ENCODE measurements at places on chromosomes 5 and 9.

DNA sequence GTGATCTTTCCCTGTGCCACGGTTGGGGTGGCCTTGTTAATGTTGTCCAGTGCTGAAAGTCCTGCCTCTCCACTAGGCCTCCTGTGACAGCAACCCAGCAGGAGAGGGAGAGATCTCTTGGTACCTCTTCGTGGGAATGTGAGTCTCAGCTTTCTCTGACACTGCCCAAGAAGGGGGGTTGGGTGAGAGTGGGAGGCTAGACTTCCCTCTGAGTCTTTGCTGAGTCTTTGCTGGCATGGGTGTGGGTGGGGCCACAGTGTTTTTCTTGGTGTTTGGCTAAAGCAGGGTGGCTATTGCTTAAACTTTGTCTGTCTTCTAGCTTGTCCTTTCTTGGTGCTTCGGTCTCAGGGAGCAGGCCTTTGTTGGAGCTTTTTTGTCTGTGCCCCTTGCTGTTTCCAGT, 145.6 kb downstream of the GNA14 start:
- DNase-seq: no peak

DNA sequence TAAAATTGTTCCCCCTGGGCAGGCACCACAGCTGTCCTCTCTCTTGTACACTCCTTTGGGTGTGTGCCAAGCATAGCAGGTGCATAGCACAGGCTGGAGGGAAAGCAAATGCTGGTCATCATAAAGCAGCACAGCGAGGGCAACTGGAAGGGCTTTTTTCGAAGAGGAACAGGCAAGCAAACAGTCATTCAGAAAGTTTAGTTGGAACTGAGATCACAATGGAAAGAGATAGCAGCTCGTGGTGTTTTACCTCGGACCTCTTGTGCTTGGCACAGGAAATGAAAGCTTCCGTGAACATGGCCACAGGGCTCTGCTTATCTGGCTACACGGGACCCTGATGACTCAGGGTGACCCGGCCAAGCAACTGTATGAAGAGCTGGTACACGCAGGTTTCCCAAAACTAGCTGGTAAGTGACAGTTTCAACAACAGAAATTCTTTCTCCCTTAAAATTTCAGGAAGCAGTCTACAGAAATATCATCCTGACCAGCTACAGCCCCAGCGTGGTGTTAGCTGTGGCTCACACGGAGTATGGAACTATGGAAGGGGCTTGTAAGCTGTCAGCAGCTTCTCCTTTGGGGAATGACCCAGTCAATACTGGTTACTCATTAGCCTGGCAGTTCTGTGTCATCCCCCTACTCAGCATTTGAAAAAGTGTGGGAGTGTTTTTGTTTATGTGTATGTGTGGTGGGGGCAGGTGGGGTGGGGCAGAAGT, 48.1 kb downstream of the POC5 start:
- DNase-seq: peak; percentile 41

DNA sequence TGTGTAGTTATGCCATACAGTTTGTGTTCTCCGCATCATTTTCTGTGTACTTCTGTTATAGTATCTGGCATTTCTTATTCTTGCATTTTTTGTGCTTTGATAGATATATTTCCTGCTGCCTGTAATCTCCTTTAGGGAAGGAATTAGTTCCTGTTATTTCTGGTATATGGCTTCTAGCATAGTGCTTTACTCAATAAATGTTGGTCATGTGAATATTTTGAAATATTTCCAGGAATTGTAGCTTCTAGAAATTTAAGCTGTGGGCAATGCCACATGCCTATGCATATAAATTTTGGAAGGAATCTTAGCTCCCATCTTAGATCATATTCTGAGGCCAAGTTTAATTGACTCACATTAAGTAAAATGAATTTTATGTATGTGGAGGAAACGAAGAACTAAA, 11.5 kb upstream of the PRRC1 start:
- no peak for DNase-seq

GRCh38 chr9:92769990-92770359, 5.3 kb upstream of the BICD2 start:
- no peak for DNase-seq

DNA sequence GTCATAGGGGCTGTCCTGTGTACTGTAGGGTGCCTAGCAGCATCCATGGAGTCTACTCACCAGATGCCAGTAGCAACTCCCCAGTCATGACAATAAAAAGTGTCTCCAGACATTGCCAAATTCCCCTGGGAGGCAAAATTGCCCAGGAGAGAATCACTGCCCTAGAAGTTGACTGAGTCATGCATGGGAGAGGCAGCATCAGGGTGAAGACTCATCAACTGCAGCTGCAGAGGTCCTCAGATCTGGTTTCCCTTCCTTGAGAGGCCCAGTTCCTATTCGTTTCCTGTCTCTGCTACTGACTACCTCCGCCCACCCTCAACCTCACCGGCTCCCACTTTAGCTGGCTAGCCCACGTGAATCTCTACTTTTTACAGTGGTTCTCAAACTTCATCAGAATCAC, 88.6 kb upstream of the AGXT2 start:
- no peak for DNase-seq

DNA sequence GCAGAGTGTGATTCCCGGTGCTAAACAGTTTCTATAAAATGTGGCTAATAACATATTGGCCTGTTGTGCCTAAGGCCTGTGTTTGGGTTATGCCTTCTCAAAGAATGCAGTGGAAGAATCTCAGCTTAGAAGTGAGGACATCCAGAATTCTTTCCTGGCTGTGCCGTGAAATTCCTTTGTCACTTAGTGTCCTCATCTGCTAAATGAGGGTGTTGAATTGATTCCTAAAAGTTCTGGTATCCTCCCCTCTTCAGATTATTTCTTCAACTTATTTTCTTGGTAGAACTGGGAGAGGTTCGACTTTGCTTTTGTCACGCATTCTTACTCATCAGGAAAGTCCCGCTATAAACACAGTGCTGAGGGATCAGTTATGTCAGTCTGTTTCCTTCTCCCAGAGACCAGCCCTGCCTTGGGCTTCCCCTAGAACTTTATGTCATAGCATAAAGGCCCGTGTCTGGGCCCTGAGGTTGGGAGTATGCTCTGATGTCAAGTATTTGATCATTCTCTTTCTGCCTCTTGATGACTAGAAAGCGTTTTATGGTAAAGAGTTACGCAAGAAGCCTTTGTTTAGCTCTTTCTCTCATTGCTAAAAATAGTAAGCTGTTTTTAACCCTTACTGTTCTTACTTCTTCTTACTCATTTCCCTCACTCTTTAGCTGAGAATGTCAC, 29.5 kb downstream of the MTAP start:
- no peak for DNase-seq

Measured in Ammon's horn (tissue), 1 donor.